GM20000 (cell line): ENCODE measurements at places on chromosomes 2 and 18.

GRCh38 chr2:231503766-231504165, 26.5 kb downstream of the NMUR1 start:
- no peak for DNase-seq

DNA sequence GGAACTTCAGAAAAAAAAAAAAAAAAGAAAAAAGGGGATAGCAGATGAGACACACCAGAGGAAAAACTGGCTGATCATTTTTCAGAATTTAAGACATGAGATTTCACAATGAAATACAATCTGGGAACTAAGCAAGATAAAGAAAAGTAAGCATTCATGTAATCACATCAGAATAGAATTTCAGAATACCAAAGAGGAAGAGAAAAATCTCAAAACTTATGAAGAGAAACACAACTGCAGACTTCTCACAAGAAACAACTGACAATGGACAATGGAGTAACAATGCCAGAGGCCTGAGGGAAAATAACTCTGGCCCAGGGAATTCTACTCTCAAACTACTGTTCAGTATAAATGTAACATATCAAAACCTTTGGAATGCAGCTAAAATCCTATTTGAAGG, 13.2 kb upstream of the RRM2 start:
- DNase-seq, result no peak

DNA sequence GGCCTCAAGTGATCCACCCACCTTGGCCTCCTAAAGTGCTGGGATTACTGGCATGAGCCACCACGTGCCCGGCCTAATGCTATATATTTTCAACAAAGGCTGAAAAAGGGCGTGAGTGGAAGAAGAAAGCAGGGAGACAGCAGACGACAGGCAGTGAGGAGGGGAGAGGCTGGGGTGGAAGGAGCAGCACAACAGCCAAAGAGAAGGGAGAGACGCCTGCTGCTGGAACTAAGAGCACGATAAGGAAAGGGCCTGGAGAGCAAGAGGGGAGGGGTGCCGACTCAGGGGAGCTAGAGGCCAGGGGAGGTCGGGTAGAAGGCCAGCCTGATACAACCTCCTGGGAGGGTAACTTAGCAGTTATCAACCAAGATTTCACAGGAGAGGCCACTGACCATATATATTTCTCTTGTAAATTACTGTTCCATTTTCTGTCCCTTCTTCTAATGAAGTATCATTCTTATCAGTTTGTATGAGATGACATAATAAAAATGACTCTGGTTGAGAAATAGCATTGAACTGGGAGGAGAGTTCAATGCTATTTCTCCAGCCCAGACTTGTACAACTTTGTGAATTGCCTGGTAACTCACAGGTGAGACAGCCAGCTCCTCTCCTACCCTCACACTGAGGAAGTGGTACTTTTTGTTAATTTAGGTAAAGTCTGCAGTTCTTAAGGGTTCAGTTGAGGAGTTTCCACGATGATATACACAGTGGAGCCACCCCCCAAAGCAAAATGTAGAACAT, 5.8 kb upstream of the RNU4ATAC start:
- DNase-seq, result no peak

GRCh38 chr2:150389447-150389846, 98.0 kb downstream of the RND3 start:
- no peak for DNase-seq

- no peak for DNase-seq
Observed at GRCh38 chr18:7111134-7111533, 6.5 kb downstream of the LAMA1 start.

- no peak for DNase-seq
Observed at GRCh38 chr18:23038712-23039111, 96.6 kb upstream of the CABLES1 start.

- no peak for DNase-seq
Observed at GRCh38 chr2:38131676-38132075, 55.7 kb upstream of the CYP1B1 start.

GRCh38 chr2:169721016-169721415, 12.6 kb upstream of the KLHL23 start:
- DNase-seq, result no peak

- no peak for DNase-seq
Observed at GRCh38 chr18:24657444-24657842, 197.0 kb downstream of the HRH4 start.

DNA sequence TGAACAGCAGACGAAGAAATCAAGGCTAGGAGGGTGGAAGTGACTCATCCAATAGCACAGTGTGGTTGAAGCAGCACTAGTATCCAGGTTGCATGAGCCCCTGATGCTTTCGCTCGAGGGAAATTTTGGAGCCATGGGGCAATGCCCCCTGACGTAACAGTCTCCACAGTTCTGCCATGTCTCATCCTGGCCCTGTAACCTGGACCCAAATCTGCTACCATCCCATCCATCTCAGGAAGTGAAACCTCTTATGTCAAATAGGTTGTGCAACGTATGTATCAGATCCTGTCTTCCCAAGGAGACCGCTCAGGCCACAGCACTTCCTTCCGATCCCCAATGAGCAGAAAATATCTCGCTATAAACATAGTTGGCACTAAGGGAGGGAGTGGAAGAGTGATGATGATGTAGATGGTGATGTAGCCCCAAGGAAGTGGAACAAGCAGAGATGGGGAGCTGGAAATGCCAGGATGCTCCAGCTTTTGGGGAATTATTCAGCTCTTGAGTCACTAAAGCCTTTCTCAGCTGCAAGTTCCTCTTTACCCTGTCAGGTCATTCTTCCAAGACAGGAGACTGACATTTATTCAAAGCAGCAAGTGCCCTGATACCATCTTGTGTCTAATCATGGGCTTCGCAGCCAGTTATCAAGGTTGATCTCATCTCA, 3.0 kb upstream of the IL1B start:
- DNase-seq, result no peak

DNA sequence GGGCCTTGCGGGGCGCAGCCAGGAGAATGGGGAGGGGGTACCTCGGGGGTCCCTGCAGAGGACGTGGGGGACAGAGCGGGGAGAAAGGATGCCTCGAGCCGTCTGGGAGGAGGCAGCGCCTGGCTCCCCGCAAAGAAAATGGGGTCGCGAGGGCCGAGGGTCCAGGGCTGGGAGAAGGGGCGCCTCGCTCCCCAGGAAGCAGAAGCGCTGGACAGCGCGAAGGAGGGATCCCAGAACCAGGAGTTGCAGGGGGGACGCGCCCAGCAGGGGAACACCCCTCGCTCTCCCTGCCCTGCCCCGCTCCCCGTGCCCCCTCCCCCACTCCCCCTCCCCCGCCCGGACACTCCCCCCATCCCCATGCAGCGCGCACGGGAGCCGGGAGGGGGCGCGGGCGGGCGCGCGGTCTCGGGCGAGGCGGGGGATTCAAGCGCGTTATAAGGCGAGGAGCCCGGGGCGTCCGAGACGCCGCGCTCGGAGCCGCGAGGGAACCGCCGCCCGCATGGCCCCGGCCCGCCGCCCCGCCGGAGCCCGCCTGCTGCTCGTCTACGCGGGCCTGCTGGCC, at the start of gene ERFE:
ERFE (plus strand) TSS at position 462 of the 562 bp plus-strand sequence; CDS start at position 500, 38 bp downstream.
- DNase-seq, result peak; percentile 85

GRCh38 chr2:233968556-233968955, 51.4 kb downstream of the TRPM8 start:
- no peak for DNase-seq

DNA sequence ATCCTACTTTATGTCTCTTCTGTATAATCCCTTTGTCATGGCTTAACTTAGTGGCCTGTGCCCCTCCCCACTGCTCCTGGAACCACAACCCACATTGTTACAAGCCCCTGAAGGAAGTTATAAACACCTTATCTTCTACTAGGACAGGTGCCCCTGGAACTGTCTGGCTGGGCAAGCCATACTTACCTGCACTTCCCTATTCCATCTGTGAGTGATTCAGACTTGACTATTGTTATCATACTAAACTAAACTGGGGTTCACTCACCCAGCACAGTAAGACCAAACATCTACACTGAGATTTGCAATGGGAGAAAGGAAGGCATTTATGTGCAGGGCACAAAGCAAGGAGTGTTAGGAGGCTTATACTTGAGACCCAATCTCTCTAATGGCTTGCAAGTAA, 3.7 kb upstream of the UGT1A6 start:
- no peak for DNase-seq

DNA sequence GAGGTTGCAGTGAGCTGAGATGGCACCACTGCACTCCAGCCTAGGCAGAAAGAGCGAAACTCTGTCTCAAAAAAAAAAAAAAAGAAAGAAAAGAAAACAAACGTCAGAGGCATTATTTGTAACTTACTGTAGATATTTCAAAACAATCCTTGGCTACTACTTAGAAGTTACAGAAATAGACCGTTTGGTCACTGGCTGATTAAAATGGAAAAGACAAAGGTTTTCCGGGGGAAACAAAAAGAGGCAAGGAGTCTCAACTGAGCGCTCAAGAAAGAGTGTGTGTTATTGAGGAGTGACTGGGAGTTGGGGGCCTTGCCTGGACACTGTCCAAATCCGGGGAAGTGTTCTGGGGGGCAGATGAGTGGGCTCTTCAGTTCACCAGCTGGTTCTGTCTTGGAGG, 47.6 kb downstream of the TEX44 start:
- DNase-seq, result no peak

GRCh38 chr2:1864301-1864980, 120.1 kb upstream of the PXDN start:
- no peak for DNase-seq

GRCh38 chr2:199228887-199229819, 228.6 kb downstream of the SATB2 start:
- no peak for DNase-seq

DNA sequence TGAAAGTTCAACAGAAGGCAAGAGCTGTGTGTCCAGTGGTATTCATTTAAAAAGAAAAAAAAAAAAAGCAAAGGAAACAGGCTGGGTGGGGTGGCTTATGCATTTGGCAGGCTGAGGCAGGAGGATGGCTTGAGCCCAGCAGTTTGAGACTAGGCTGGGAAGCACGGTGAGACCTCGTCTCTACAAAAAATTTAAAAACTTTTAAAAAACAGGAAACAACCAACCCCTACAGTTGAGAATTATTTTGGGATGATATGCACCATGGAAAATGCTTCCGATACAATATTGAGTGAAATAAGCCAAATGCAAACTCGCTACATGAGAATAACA, 31.2 kb downstream of the PTPN18 start:
- no peak for DNase-seq

GRCh38 chr2:63805412-63805811, 36.3 kb upstream of the UGP2 start:
- no peak for DNase-seq

GRCh38 chr2:166614503-166614902, 120.5 kb upstream of the SCN7A start:
- DNase-seq, result no peak

DNA sequence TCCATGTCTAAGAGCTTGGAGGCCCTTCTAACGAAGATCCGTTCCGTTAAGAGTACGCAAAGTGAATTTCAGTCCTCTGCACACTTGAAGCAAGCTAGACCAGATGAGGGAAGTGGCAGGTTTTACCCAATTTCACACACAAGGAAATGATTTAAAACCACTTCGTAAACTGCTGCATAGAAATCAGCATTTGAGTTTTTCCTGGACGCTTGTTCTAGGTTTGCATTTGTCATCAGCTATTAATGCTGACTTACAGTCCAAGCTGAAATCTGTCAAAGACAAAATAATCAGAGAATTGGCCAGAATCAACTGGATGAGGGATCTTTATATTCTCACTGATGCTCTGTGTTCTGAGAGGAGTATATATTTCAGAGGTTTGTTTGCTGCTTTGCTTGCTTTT, 117.6 kb upstream of the RASGRP3 start:
- no peak for DNase-seq

- DNase-seq, result no peak
Observed at GRCh38 chr2:1627628-1628381, 116.5 kb downstream of the PXDN start.

- no peak for DNase-seq
Observed at GRCh38 chr2:237379636-237380035, 34.3 kb downstream of the COL6A3 start.

GRCh38 chr2:10435820-10436204, 12.3 kb downstream of the ODC1 start:
- DNase-seq, result no peak

GRCh38 chr18:27184115-27185024, 738 bp downstream of the CHST9 start:
- peak; percentile 18 for DNase-seq

DNA sequence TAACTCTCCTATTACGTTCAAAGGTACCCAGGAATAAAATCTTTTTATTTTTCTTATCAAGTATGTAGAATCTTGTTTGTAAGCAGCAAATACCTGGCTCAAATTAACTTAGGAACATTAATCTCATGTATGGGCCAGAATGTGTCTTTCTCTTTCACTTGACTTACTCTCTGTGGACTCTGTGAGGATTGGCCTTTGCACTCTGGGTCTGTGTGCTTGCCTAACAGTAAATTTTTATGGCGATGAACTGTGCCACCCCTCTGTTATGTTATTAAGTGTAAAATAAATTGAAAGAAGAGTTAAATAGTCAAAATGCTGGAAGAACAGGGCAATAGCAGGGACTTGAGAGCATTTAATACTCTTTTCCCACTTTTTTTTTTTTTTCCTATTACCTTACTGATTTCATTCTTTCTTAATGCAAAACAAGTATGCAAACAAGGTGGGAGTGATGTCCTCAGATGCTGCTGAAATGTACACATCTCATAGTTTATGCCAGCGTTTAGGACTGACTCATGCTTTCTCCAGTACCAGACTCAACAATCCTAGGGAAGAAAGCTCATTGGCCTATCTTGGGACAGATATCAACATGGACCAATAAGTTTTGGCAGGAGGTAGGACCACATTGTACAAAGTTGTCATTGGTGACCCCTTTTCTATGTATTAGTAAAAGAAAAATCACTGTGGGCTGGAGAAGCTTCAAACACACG, 25.5 kb downstream of the LYPD6 start:
- DNase-seq, result no peak

DNA sequence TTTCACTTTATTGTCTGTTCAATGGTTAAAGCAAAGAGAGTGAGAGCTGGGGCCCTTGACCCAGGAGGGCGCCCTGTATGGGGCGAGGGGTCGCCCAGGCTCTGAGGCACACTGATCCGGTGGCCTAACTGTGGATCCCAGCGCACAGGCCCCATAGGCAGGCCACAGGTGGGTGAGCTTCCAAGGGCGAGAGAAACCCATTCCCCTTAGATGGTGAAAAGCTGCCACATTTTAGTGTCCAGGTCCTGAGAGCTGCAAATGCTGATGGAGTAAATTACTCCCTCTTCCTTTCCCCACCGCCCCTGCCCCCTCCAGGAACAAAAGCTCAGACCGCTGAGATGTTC, 5.9 kb upstream of the DLX2 start:
- peak; percentile 5 for DNase-seq

GRCh38 chr2:44130441-44130840, 38.2 kb upstream of the PPM1B start:
- DNase-seq, result no peak

GRCh38 chr2:134391751-134392160, 137.9 kb downstream of the MGAT5 start:
- DNase-seq, result peak; percentile 46

GRCh38 chr18:80034068-80034851, at the start of gene RBFA:
RBFA (plus strand) TSS chr18:80034434; CDS start chr18:80034496, 62 bp downstream.
- DNase-seq, result peak; percentile 99

DNA sequence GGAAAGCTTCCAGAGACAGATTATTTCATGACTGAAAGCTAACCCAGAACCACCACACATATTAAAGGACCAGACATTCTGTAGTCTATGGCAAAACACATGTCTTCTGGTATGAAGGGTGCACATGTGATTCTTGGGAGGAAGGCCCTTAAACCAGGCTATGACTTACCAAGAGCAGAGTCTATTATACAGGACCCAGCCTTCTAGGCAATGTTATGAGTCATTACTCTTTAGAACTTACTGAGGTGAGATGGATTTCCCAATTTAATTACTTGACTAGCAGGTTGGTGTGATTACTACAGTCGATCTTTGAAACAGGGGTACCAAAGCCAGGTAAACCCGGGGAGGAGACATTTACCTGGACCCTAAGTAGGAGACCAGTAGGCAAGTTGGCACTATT, 350.8 kb downstream of the TRIB2 start:
- DNase-seq, result no peak

- DNase-seq, result no peak
Observed at GRCh38 chr18:38301621-38302020, 736.0 kb upstream of the CELF4 start.
